H9 (cell line): ENCODE measurements at places on chromosomes 4 and X.

- H3K27ac ChIP-seq: no peak overlapping the region
- no peaks in the 10 kb centered on the region for H3K27me3 ChIP-seq
- no peak overlapping the region for H3K4me3 ChIP-seq
- H3K36me3 ChIP-seq: peaks cover 9% of the 10 kb centered on the region
Observed at GRCh38 chr4:187666697-187667494, 328.7 kb upstream of the ZFP42 start.

GRCh38 chr4:1191621-1192020 lies 19.2 kb upstream of the SPON2 start:
- no peaks in the 10 kb centered on the region for H3K4me1 ChIP-seq
- no peak for DNase-seq
- no peak overlapping the region for H3K4me3 ChIP-seq

DNA sequence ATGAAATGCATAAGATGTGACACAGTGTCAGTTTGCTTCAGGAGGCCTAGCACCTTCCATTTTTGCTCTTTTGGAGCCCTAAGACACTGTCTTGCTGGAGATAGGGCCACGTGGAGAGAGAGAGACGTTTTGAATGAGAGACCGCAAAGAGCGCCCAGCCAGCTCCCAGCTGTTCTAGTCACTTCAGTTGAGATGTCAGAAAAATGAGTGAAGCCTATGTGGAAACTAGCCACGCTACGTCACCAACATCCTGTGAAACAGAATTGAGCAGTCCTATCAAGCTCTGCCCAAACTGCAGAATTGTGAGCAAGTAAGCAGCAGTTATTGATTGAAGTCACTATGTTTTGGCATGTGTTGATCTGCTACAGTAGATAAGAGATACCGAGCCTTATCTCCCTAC lies 13.1 kb downstream of the GPR82 start:
- peaks cover 3% of the 10 kb centered on the region; the same call in 1 of the 2 replicates for H3K4me1 ChIP-seq
- H3K27ac ChIP-seq: no peak overlapping the region
- no peaks in the 10 kb centered on the region for H3K27me3 ChIP-seq
- no peak for DNase-seq

GRCh38 chr4:145153904-145154298 lies 26.5 kb downstream of the OTUD4 start:
- no peak overlapping the region for H3K27ac ChIP-seq
- no peaks in the 10 kb centered on the region for H3K27me3 ChIP-seq
- peaks cover 66% of the 10 kb centered on the region for H3K36me3 ChIP-seq
- no peak overlapping the region for H3K4me3 ChIP-seq
- H3K4me1 ChIP-seq: no peaks in the 10 kb centered on the region

DNA sequence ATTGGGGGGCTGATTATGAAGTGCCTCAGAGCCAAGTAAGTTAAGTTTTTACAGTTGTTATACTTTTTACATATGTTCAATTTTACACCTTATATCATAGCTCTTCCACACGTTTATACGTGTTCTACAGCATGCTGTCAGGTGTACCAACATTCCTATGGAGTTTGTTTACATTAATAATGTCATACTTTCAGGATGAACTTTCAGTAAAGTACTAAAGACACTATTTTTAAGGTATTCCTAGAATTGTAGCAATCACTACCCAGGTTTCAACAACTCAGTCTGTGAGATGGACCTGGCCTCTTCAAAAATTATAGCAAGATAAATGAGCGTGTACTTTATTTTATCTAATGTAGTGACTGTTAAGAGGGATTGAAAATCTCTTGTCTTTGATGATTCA lies 92.6 kb downstream of the PTPN13 start:
- DNase-seq: no peak
- no peaks in the 10 kb centered on the region for H3K27me3 ChIP-seq
- no peaks in the 10 kb centered on the region for H3K4me1 ChIP-seq

DNA sequence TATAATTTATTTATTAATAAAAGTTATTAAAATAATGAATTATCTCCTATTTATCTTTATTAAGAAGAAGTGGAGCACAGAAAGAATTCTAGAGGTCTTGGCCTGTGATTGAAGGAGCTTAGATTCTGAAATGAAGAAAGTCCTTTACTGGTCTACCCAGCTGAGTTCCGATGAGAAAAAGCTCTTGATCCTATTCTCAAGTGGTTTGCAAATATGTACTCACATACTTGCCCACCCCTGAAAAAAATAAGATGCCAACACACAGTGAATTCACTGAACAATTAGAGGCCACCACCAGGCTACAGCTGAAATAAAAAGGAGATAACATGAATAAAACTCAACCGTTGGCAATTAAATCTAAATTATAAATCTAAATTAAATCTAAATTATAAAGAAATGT lies 253.4 kb downstream of the MAPK10 start:
- no peak for DNase-seq
- no peak overlapping the region for H3K4me3 ChIP-seq
- H3K27ac ChIP-seq: no peak overlapping the region
- H3K36me3 ChIP-seq: no peaks in the 10 kb centered on the region; the same call in 2 of the 3 replicates
- H3K4me1 ChIP-seq: no peaks in the 10 kb centered on the region; the same call in 1 of the 2 replicates
- H3K27me3 ChIP-seq: no peaks in the 10 kb centered on the region

- H3K27me3 ChIP-seq: no peaks in the 10 kb centered on the region
- H3K27ac ChIP-seq: no peak overlapping the region
- no peak overlapping the region for H3K4me3 ChIP-seq
- H3K36me3 ChIP-seq: no peaks in the 10 kb centered on the region
- H3K4me1 ChIP-seq: peaks cover 7% of the 10 kb centered on the region; the same call in 1 of the 2 replicates
- no peak for DNase-seq
Observed at GRCh38 chrX:24301060-24301459, 12.8 kb downstream of the SUPT20HL2 start.

- peak overlapping the region; percentile 26; the same call in 1 of the 3 replicates for H3K4me3 ChIP-seq
- H3K4me1 ChIP-seq: no peaks in the 10 kb centered on the region
- DNase-seq: peak; percentile 78
- no peak overlapping the region for H3K27ac ChIP-seq
Observed at GRCh38 chrX:49291615-49292337, 11.7 kb upstream of the GAGE10 start.

GRCh38 chr4:169274033-169274432 lies 3.3 kb upstream of the SH3RF1 start:
- no peak overlapping the region for H3K27ac ChIP-seq
- H3K4me1 ChIP-seq: no peaks in the 10 kb centered on the region
- no peaks in the 10 kb centered on the region for H3K27me3 ChIP-seq
- no peak for DNase-seq

DNA sequence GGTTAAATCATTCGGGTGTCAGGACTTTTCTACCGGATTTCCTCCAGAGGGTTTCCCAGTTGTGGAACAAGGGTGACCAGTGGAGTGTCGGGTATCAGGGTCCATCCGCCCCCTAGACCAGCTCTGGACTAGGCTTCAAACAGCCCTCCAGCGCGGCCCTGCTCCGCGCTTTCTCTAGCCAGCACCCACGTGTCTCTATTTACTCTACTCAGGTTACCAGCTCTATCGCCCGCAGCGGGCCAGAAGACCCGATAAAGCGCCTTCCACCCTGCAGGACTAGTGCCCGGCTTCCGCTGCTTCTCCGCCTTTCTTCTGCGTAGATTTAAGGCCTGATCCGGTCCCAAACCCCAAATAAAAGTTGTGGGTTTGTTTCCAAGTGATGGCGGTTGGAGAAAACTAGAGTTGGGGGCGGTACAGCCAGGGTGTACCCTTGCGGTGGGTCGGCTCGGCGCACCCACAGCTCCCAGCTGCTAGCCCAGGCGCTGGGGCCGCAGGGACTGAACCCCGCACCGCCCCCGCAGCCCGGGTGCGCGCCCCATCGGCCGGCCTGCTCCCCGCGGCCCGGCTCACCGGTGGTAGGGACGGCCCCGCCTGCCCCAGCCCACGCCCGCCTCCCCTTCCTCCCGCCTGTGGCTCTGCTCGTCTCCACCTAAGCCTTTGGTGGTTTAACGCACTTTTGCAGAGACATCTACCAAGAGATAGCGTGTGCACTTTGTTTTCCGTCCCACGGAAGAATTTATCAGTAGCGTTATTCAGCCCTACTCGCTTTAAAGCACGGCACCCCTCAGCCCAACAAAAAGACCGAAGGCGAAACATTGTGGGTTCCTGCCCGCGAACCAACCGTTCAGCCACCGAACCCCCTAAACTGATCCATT lies 2.1 kb downstream of the LEF1 start:
- peaks cover 69% of the 10 kb centered on the region for H3K27me3 ChIP-seq
- peak overlapping the region; percentile 69 for H3K4me3 ChIP-seq
- DNase-seq: peak; percentile 85
- no peaks in the 10 kb centered on the region for H3K36me3 ChIP-seq

GRCh38 chr4:142824368-142824767 lies 21.7 kb downstream of the INPP4B start:
- no peak overlapping the region for H3K27ac ChIP-seq
- no peaks in the 10 kb centered on the region; the same call in 2 of the 3 replicates for H3K36me3 ChIP-seq
- no peaks in the 10 kb centered on the region for H3K27me3 ChIP-seq
- H3K4me1 ChIP-seq: no peaks in the 10 kb centered on the region
- no peak overlapping the region for H3K4me3 ChIP-seq

DNA sequence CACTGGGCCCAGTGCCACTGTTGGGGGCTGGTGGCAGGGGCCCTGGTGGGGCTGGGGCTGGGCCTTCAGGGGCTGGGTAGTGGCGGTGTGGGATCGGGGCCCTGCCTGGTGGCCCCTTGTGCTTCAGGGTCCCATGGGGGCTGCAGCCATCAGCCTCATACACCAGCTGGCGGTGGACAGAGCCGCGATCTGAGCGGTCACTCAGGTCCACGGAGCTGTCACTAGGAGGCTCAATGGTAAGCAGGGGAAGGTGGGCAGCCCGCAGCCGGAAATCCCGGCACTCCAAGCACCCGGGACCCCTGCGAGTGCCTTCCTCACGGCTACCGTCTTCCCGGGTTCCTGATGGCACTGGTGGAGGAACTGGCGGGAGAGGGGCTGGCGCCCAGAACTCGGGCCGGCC lies 25.5 kb upstream of the KDM5C start:
- no peak overlapping the region for H3K4me3 ChIP-seq
- no peaks in the 10 kb centered on the region for H3K4me1 ChIP-seq
- no peak overlapping the region for H3K27ac ChIP-seq
- no peak for DNase-seq
- H3K36me3 ChIP-seq: peaks cover 43% of the 10 kb centered on the region
- no peaks in the 10 kb centered on the region for H3K27me3 ChIP-seq

GRCh38 chr4:88736264-88736663 lies 38.6 kb upstream of the NAP1L5 start:
- DNase-seq: no peak
- peaks cover 3% of the 10 kb centered on the region; the same call in 1 of the 2 replicates for H3K36me3 ChIP-seq
- no peak overlapping the region for H3K27ac ChIP-seq
- H3K4me1 ChIP-seq: peaks cover 12% of the 10 kb centered on the region
